ENCODE measurements at places on chromosomes 1 and 21.

DNA sequence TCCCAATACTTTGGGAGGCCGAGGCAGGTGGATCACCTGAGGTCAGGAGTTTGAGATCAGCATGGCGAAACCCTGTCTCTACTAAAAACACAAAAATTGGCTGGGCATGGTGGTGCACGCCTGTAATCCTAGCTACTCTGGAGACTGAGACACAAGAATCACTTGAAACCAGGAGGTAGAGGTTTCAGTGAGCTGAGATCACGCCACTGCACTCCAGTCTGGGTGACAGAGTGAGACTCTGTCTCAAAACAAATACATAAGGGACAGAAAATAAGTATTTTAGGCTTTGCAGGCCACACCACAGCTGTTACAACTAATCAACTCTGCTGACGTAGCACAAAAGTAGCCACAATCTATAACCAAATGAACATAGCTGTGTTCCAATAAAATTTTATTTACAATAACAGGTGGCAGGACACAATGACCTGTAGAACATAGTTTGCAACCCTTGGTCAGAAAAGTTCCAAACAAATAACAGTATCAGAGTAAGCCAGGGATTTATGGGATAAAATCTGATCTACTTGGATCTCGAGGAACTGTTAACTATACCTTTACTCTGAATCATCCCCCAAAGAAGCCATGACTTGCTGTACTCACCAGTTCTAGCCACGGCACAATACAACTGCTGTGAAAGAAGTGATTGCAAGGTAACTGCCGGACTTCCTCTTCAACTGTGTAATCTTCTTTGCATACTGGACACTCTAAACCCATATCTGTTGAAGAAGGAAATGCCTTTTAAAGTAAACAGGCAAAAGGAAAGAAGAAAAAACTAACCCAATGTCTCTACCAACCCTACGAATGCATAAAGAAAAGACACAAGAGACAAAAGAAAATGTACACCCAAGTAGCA, 28.3 kb downstream of the CD160 start:
- DNase-seq: no peak

DNA sequence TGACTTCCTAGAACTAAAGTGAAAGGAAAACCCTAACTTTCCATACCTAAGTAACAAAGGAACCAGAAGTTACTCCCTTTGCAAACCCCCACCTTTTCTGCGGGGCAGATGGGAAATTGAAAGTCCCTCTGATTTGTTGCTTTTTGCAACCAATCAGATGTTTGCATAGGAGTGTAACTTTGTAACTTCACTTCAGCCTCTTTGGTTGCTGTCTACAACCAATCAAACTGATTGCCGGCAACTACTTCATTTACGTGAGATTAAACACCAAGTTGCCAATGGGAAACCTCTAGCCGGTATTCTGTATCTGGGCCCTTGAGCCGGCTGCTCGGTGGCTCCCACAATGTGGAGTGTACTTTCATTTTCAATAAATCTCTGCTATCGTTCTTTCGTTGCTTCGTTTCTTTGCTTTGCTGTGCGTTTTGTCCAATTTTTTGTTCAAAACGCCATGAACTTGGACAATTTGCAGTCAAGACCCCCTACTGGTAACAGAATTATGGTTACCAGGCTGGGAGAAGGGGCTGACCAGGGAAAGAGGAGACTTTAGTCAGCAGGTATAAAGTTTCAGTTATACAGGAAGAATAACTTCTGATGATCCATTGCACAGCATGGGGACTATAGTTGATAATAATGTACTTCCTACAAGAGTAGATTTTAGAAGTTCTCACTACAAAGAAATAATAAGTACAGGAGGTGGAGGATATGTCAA, 69.2 kb upstream of the RGS2 start:
- DNase-seq: no peak

- DNase-seq: no peak
Measured at GRCh38 chr1:40949563-40949962, 29.9 kb upstream of the CTPS1 start.

- no peak for DNase-seq
Measured at GRCh38 chr1:84078108-84078841, 65.8 kb upstream of the PRKACB start.

DNA sequence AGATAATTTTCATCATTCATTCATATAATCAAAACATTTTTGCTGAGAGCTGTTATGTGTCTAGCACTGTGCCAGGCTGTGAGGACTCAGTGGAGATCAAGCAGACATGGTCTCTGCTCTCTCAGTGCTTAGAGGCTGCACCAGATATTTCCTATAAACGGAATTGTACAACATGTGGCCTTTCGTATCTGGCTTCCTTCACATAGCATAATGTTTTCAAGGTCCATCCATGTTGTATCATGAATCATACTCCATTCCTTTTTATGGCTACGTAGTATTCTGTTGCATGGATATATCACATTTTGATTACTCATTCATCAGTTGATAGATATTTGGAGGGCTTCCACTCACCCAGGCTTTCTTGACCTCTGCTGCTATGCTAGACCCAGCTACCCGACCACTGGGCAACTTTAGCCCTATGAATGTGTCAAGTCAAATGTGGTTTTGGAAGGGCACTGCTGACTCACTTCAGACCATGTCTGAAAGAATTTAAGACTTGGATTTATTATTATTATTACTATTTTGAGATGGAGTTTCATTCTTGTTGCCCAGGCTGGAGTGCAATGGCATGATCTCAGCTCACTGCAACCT, 18.5 kb downstream of the NCF2 start:
- DNase-seq: no peak

DNA sequence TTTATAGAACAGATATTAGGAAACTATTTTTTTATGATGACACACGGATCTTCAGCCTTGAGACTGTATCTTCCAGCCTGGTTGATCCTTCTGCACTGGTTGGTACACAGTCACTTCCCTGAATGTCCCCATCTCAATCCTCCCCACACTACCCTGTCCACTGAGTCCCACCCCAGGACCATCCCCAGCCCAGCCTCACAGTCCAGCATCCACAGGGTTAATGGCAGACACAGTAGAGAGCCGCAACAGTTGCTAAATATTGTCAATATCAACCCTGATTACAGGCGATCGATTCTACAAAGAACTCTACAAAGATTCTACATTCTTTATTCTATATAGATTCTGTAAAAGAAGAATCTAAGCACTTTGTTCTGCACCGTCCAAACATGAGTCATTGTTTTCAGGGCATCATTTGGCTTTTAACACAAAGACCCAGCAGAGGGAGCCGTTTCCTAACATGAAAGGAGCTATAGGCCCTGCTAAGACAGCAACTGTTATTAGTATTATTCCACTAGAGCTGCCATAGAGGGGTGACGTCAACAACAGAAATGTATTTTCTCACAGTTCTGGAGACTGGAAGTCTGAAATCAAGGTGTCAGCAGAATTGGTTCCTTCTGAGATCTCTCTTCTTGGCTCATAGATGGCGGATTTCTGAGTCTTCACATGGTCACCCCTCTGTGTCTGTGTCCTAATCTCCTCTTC, 30.1 kb upstream of the IFNAR2 start:
- peak; percentile 56 for DNase-seq

GRCh38 chr1:89820422-89821321, at the start of gene LRRC8D:
Gene LRRC8D, plus strand, starts transcription at chr1:89821032. Its CDS starts 112,037 bp downstream, at chr1:89933069.
- DNase-seq: peak; percentile 90

DNA sequence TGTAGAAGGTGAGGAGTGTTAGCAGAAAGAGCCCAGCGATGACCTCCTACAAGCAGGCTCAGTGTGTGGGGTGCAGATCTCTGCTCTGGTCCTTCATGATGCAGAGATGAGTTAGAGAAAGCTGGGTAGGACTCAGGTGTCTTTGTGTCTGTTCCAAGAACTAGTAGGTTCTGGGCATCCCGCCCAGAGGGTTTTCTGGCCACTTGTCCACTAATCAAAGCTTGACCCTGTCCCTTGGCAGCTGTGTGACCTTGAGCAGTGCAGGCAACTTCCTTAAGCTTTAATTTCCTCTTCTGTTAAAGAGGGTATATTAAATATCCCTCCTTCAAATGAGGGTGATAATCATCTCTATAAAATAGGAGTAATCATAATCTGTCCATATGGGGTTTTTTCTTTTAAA, 54.7 kb upstream of the WNT4 start:
- no peak for DNase-seq

DNA sequence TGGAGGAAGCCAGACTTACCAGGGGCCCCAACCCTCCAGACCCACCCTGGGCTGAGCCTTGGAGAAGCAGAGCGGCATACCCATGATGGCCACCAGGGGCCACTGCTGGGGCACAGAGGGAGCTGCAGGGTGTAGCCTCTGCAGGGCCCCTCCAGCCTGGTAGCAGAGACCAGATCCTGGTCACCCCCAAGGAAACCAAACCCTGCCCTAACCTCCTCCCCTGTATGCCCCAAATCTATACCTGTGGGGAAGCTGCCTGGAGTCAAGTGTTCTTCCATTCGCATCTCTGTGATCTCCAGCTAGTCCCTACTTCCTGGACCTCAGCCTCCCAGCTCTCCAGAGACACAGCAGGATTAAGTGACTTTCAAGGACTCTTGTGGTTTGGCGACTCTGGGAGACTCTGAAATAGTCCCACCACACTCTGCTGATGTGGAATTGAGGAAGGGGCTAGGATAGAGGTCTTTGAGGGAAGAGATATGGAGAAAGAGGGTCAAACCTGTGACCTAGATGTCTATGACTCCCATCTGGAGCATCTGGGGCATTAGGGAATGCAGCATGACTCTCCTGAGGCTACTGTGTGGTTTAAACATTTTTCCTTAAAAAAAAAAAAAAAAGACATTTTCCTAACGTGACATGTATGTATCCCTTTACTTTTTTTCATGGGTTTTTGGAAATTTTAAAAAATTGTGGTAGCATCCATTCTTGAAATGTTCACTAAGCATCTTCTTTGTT, 119.2 kb upstream of the IPO9 start:
- peak; percentile 87 for DNase-seq

GRCh38 chr1:15538771-15539170, 12.1 kb downstream of the DNAJC16 start:
- no peak for DNase-seq

DNA sequence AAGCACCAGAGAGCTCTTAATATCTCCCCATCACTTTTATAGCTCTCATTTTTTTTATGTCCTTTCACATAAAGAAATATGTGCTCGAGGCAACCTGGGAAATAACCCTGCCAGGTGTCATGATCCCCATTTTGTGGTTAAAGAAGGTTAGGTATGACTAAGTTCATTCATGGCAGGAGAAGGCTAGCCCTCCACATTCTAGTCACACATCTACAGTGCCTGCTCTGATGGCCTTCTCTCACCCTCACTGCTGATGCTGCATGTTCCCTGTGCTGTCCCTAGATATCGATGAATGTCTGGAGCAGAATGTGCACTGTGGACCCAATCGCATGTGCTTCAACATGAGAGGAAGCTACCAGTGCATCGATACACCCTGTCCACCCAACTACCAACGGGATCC, 187.5 kb downstream of the TPR start:
- DNase-seq: no peak

DNA sequence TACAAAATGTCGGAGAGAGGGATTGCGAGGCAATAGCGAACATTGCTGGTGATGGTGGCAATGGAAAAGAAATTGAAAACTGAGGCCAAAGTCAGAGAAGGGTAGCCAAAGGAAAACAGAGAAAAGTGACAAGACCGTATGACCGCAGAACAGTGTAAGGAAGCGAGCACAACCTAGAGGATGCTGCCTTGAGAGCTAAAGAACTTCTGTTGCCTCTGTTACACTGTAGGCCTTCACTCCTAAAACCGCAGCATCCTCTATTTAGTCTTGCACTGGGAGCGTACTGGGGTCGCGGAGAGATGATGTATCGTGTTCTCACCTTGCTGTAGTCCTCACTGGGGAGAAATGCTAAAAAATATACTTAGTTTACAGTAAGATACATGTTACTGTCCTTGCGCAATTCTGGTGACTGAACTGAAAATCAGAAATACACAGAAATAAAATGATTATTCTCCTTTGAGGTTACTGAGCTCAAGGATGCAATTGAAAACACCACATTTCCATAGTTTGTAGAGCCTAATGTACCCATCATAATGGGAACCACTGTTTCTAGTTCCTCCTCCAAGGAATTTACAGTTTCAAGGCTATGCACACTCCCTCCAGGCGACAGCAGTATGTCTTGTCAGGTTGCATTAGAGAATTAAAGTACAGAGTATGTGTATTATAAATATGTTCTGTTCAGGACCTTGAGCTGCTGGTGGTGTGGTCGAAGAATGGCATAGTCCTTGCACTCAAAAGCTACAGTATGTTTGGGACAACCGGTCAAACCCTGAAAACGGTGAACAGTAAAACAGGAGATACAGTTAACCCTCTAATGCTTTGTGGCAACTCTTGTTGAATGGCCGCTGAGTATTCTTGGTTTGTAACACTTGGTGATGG, 1.3 kb downstream of the NEK7 start:
- no peak for DNase-seq

- peak; percentile 94 for DNase-seq
Measured at GRCh38 chr1:153532769-153533599, 2.8 kb downstream of the S100A6 start.

DNA sequence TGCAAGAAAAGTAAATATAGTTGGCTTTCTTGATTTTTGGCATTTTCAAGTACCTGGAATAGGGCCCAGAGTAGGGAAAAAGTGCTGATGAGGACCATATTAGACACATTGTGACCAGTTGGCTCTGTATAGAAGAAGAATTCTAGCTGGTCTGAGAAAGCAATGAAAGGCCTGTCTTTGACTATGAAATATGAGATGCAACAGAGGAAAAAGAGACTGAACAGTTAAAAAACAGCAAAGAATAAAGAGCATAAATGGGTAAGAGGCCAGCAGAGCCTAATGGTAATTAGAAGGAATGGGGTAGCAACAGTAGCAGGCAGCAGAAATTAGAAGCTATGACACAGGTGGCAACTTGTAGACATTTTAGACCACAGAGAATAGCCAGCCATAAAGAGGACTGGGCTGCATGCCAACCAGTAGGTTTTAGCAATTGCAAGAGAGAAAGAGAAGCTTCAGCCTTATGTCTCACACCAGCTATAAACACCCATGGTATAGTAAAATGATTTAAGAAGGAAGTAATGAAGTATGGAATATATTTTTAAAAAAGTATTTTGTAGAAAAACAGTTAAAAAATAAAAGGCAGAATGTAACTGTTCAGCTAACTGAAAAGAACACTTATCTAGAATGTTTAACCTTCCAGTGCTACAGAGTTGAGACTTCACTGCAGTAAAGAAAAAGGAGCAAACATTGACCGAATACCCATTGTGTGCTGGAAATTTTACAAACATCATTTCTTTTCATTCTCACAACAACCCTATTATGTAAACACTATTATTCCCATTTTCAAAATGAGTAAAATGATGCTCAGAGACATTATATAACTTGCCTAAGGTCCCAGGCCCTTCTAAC, 114.1 kb downstream of the LHX4 start:
- no peak for DNase-seq

- peak; percentile 50 for DNase-seq
Measured at GRCh38 chr1:34642679-34643078, 112.2 kb upstream of the GJB5 start.

- DNase-seq: no peak
Measured at GRCh38 chr1:6143395-6143794, 36.7 kb downstream of the CHD5 start.

Measured in WTC11 (cell line).